ENCODE measurements at places on chromosomes 1 and 21. TPM values are rescaled to one million over a fixed set of nuclear protein-coding genes. Genes with fewer than 3 reads are reported as not detected.

DNA sequence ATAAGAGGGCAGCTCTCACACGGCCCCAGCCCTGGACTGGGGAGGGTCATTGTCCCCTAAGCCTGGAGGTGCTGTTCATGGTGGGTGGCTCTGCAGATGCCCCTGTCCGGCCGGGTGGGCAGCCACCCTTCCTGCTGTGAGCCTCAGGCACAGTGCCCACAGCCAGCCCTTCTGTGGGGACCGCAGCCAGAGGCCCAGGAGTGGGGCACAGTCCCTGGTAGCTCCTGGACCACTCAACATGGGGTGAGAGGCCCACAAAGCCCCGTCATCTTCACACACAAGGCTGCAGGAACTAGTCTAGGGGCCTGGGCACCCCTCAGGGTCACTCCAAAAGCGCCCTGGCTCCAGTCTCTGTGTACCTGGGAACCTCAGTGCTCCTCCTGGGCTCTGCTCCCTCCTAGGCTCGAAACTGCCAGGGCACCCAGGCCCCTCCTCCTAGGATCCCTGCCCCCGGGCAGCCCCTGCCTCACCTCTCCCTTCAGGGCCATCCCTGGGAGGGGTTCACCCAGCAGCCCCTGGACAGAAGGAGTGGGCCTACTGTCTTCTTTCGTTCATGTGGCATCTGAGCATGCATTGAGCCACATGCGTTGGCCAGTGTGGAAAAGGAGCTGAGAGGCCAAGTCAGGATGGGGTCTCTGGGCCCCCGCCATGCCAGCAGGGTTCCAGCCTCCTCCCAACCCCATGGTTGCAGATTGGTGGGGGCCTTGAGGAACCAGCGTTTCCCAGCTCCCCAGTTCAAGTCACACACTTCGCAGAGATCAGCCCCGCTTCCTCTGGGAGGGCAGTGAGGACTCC, 43.0 kb downstream of the WNT9A start:
- DNase-seq: no peak

DNA sequence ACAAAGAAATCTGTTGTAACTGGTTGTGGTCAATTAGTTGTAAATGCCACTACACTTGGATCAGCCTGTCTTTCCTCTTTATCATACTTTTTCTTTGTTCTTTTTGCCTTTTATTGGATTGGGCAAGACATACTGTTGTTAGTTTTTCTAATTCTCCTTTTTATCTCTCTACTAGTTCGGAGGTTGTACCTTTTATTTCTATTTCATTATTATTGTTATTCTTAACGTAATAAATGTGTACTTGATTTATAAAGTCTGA, 59.2 kb downstream of the IVNS1ABP start:
- DNase-seq: no peak

Gene PUM1
- 140 TPM for total RNA-seq

DNA sequence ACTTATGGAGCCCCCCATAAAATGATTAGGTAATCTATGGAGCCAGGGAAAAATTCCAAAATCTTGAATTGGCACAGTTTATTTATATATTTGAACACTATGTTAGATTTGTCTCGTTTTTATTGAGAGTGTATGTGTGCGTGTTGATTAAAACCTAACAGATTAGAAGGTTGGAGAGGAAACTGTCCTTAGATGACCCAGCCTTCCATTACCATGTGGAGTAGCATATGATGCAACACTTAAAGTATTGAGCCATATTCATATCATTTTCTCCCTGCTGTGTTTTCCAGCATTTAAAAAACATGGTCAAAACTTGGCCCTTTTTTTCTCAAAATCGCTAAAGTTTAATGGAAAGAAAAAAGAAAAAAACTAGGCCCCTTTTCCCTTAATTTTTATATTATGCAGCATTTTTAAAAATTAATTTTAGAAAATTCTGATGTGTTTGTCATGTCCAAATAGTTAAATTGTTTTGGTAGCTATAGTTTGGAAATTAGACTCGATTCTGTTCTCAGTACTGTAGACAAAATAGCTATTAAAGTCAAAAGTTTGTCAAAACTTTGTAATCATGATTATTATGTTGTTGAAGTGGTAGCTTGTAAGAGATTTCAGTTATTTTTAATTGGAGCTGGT, 2.3 kb downstream of the LRRC8D start:
- DNase-seq: no peak

Gene IL19
- not detected for total RNA-seq

Gene KLF17
- total RNA-seq: 0.31 TPM

Gene PPP1R8
- total RNA-seq: 51.9 TPM

GRCh38 chr1:18322368-18323032, 158.2 kb upstream of the KLHDC7A start:
- DNase-seq: no peak

Gene ARMH1
- total RNA-seq: 2.8 TPM

Gene KCNJ9
- total RNA-seq: 14.7 TPM

GRCh38 chr1:210688512-210689234, 360.0 kb downstream of the HHAT start:
- DNase-seq: no peak

GRCh38 chr1:196515904-196516303, 92.3 kb downstream of the KCNT2 start:
- no peak for DNase-seq

DNA sequence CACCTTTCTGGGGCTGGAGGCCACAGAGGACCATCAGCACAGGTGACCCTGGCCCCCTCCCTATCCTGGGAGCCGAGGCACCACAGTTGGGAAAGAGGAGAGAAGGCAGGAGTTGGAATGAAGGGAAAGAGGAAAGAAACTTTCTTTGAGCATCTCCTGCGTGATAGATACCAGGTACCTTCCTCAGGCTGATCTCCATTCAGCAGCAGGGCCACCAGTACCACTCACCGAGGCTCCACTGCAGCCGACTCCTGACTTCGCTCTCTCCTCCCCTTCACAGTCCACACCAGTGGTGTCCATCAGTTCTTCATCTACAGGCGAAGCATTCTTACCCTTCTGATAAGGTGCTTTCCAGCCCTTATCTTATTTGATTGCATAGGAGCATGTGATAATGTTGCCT, 55.3 kb downstream of the LGR6 start:
- DNase-seq: no peak

DNA sequence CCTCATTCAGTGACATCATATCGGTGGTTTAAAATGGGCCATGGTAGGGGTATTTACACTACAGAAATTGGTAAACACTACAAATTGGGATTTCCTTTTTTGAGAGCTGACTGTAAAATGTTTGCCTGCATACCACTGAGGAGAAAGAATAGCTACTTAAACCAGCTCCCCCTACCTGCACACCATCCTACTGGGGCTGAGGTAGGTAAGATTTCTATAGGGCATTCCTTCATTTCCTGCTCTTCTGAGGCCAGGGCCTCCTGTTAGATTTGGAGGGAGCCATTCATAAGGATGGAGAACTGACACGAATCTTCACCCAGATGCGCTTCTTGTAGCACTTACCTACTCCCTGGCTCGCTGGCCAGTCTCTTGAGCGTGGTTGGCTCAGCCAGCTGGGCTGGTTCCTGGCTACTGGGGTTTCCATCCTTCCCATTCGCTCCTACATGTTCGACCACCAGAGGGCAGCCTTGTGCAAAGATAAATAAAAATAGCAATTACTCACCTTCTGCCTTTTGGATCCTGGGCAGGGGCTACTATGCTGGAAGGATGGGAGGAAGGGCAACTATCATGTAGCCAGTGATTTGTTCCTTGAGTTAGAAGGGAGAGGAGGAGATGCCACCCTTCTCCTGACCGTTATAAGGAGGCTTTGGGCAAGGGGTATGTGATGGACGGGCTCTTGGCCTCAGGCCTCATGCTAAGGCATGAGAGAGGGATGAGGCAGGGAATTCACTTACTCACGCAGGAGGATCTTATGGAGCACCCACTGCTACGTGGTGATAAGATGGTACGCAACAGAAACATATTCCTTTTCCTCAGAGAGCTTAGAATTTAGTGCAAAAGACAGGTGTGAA, 10.7 kb downstream of the OPTC start:
- DNase-seq: peak; percentile 45

DNA sequence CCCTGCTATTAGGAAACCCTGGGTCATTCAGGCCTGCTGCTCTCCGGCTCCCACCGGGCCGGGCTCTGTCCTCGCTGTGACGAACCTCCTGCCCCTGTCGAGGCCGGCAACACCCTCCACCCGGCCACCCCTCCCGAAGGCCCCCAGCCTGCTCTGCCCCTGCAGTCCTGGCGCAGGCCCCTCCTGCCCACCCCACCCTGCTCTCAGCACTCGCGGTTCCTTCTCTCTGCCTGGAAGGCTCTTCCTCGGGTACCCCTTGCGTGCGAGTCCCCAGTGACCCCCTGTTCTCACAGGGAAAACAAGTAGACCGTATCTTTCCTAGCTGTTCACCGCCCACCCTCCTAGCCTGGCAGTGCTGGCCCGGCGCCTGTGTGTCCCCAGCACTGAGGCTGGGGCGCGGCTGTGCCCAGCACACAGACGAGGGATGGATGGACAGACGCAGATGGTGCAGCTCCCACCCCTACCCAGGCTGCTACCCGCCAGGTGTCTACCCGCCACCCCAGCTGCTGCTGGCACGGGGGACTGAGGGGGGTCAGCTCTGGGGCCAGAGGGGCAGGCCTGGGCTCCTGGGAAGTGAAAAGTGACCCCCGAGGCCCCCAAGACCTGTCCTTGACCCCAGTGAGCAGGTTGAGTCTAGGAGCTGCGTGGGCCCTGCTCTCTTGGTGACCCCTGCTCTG, 3.1 kb upstream of the VWA1 start:
- no peak for DNase-seq

Gene SLC45A3
- total RNA-seq: 4.4 TPM

Gene CHODL
- 1.4 TPM for total RNA-seq

- DNase-seq: no peak
Observed at GRCh38 chr1:18409609-18410237, 71.0 kb upstream of the KLHDC7A start.

Gene YOD1
- 24.5 TPM for total RNA-seq

DNA sequence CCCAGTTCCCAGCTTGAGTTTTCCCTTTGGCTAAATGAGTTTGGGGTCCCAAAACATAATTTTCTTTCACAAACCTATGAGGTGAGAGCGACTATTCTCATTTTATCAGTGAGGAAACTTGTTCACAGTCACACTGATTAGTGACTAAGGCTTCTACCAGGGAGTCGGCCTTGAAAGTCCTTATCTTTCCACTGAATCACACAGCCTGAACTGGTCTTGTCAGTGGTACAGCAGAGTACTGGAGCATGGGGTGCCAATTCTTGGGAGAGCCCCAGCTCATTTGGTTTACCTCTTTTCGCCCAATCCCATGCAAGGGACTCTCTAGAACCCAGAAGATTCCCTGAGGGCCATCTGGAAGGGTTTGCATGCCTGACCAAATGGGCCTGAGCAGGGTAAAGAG, 16.9 kb downstream of the HSD3B2 start:
- DNase-seq: no peak

GRCh38 chr1:212147581-212148033, 112.1 kb downstream of the DTL start:
- DNase-seq: no peak

- no peak for DNase-seq
Observed at GRCh38 chr1:100320311-100321099, 31.8 kb upstream of the CDC14A start.

- DNase-seq: no peak
Observed at GRCh38 chr1:187476671-187477070, 647.9 kb downstream of the PLA2G4A start.

DNA sequence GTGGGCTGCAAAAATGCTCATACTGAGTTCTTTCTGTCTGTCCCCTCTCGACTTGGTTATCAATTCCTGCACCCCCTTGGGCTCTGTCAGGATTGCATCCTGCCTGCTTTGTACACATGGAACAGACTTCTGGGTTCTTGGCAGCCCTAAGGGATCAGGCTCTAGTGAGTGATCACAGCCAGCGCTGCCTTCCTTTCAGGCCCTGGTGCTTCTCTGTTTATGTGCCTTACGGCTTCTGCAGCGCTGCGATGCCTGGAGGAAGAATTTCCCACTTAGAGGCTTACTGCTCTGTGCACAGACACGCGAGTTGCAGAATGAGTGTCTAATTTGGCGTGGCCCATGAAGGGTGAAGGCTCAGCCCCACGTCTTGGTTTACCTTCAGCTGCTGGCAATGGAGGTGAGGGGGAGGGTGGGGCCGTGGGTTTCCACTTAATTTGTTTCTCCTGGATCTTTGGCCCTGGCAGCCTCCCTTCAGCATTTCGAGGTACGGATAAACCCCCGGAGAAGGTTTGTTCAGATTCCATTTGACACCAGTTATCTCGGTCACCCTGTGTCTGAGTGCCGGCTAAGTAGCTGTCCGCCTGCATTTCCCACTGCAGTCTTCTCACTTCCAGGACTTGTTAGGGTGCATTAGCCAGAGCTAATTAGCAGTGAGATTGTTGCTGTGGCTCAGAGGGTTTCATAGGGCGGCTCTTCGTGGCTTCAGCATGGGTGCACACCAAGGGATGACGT, 227.3 kb downstream of the DYRK1A start:
- no peak for DNase-seq

Gene NPPA
- total RNA-seq: 0.47 TPM

DNA sequence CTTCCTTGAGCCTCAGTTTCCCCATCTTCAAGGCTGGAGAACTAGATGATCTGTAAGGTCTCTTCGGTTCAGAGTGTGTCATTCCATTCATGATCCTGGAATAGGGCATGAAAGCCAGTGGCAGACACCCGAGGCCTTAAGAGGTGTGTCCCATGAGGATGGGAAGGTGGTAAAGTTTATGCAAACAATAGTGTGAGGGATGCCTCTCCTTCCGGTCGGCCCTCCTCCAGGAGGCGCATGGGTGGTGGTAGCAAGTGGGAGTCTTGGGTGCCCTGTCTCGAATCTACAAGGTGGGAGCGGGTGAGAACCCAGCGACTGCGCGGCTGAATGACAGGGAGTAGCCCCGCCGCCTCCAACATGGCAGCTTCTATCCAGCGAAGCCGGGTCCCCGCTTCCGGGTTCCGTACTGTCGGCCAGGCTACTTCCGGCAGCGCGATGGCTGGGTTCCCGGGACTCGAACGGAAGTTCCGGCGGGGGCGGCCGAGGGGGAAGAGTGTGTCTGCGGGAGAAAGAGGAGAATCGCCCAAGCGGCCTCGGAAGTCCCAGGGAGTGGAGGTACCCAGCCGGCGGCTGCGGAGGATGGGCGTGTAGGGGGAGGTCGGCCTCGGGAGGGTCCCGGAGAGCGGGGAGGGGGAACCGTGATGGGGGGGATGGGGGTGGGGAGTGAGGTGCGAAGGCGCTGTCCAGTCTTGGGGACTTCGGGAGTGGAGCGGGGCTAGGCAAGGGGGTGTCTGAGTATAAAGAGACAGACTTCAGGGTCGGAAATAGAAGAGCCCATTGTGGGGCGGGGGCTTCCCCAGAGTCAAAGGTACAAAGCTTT, at the start of gene LYPLA2:
Gene LYPLA2, plus strand, starts transcription at position 450 of the 820 bp plus-strand sequence. CDS start 1,538 bp downstream, outside the sequence.
- DNase-seq: peak; percentile 95

DNA sequence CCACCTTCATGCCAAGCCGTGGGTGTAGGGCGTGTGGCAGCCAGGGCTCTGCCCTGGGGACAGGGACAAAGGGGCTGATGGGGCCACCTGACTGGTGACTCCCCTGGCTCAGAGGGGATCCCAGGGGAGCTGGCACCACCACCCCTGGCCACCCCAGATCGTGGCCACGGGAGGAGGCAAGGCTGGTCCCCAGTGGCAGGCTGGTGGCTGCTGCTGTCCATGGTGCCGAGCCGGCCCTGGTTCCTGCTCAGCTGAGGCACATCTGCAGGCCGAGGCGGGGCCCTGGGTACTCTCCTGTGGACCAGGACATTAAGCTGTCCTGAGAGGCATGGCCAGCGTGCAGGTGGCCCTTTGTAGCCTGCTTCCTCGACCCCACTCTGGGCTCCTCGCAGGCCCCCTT, 6.5 kb downstream of the PLCH2 start:
- no peak for DNase-seq

All from occipital lobe (tissue), 3 donors.